ENCODE measurements at places on chromosomes 6 and 20.

GRCh38 chr6:84764332-84765049, at the start of gene TBX18:
TSS of gene TBX18 (minus strand) at chr6:84764598. CDS start at chr6:84764181, 417 bp downstream.
- peak; percentile 93 for DNase-seq

DNA sequence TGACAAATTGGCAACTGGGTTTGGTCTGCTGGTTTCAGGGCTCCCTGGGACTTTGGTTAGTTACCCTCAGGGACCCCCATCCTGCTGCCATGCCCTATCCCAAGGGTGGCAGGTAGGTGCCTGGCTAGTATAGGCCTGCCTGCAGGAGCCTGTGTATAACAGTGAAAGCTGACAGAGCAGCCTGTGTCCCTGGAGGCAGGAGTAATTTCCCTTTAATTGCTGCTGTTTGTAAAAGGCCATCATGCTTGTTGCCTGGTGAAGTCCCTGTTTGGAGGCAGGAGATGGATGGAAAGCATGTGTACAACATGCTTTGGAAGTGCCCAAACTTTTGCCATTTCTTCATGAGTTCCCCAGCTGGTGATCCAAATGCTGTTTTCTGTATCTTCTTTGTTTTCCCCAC, 30.1 kb downstream of the CMTR1 start:
- DNase-seq, result no peak

DNA sequence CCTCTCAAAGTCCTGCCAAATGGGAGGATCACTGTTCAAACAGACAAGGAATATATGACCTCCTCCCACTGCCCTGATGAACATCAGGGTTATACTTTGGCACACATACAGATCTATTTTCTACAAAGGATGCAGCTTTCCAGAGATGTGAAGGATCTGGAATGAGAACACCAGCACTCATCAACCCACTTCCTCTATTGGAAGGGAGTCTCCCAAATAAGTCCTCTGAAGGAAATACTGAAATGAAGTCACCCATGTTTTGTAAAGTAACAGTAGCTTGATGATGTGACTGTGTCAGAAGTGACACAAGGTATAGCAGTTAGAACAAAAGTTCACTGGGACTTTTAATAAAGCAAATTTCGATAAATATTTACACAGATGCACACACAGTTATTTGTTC, 104.9 kb downstream of the OGFRL1 start:
- no peak for DNase-seq

GRCh38 chr6:155861821-155862220, 406.2 kb upstream of the NOX3 start:
- no peak for DNase-seq

GRCh38 chr6:164014346-164015087, 600.0 kb downstream of the QKI start:
- DNase-seq, result no peak

- DNase-seq, result no peak
Observed at GRCh38 chr20:57947421-57948179, 237.8 kb upstream of the PMEPA1 start.

DNA sequence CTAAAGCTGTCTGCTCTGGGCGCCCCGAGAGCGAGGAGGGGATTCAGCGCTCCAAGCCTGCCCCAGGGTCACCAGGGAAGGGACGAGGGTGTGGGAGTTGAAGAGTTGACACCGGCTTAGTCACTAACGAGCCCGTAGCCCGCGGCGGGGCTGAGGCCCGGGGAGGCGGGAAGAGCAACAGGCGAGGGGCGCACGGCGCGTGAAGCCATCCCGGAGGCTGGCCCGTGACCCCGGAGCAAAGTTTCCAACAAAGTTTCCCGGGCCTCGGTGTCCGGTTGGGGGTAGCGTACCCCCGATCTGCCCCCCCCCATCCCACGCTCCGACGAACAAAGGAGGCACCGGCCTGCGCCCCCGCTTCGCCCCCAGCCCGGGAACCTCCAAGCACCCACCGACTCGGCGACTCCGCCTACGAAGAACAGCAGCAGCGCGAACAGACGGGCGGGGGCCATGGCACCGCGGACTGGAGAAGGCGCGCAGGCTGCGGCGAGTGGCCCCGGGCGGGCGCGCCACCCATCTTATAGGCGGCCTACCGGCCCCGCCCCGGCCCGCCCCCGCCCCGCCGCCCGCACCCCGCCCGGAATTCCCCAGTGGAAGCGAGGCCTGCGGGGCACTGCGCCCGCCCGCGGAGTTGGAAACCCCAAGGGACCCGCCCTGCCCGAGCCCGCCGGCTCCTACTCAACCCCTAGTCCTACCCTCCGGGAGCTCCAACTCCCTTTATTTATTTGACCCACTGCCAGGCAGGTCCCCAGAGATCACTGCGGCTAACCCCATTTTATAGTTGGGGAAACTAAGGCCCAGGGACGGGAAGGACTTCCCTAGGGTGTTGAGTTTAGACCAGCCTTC, at the start of gene SDC4:
Gene SDC4, minus strand, starts transcription at position 489 of the 843 bp plus-strand sequence. Its CDS starts 40 bp downstream, at position 449.
- peak; percentile 81 for DNase-seq

GRCh38 chr6:145603424-145603833, 131.9 kb downstream of the EPM2A start:
- DNase-seq, result no peak

- DNase-seq, result no peak
Observed at GRCh38 chr6:125232466-125232865, 69.3 kb downstream of the HDDC2 start.

DNA sequence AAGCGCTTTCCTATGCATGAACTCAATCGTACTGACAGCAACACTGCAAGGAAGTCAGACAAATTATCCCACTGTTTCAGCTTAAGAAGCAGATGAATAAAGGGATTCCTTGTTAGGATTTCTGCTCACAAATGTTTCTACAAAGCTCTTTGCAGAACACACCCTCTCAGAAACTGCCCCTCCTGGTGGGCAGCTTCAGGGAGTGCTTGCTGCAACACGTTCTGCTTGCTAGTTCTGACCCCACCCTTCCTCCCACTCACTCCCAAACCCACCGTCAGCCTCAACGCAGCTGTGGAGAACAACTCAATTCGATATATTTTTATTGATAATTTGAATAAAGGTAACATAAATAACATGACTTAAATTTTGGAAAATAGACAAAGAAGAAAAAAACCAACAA, 250.8 kb upstream of the PRDM1 start:
- DNase-seq, result no peak

GRCh38 chr20:59825944-59826759, 107.3 kb downstream of the SYCP2 start:
- DNase-seq, result peak; percentile 4

DNA sequence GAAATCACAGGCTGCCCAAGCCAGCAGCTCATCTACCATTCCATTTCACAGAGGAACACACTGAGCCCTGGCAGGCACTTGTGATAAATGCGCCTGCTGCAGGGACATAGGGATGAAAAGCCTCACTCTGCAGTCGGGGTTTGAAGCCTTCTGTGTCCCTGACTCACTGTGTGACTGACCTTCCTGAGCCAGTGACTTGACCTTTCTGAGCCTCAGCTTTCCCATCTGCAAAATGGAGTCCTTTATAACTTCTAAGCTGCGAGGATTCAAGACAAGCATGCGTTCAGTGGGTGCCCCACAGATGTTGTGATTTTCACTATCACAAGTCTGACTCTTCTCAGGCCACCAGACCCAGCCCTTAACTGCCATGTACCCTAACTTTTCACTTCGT, 5.5 kb downstream of the TGM2 start:
- no peak for DNase-seq

- no peak for DNase-seq
Observed at GRCh38 chr6:155001934-155002333, 6.8 kb downstream of the TIAM2 start.

DNA sequence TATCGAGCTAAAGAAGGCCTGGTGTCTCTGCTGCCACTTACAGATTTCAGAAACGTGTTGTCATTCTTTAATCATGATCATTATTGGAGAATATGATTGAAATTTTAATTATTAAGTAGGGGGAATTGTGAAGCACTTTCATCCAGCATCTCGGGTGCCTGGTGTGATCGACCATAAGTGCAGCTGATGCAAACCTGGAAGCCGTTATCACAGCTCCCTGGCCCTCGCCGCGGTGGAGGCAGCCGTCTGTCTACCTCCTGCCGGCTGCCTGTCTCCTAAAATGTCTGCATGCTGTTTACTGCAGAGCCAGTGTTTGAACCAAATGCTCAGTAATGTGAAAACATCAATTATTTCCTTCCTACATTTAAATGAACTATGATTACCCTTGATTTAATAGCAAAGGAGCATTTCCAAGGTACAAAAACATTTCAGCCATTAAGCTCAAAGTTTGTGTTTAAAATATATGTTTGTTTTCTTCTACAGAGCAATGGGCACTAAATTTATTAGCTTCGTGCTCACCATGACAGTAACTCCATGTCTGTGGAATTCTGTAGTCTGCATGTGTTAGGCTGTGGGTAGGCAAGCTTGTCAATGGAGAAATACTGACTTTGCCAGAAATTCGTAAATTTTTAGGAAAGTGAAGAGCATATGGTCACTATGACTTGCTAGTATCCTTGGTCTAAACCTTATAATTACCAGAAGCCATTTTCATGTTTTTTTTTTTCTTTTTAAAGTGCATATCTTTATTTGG, 184.5 kb upstream of the AGPAT4 start:
- DNase-seq, result no peak

- peak; percentile 96 for DNase-seq
Observed at GRCh38 chr6:16277101-16277981, 39.0 kb downstream of the GMPR start.

- DNase-seq, result no peak
Observed at GRCh38 chr6:132973514-132973993, 159.2 kb downstream of the RPS12 start.

- DNase-seq, result peak; percentile 51
Observed at GRCh38 chr6:157145656-157146285, 177.5 kb downstream of the TMEM242 start.

DNA sequence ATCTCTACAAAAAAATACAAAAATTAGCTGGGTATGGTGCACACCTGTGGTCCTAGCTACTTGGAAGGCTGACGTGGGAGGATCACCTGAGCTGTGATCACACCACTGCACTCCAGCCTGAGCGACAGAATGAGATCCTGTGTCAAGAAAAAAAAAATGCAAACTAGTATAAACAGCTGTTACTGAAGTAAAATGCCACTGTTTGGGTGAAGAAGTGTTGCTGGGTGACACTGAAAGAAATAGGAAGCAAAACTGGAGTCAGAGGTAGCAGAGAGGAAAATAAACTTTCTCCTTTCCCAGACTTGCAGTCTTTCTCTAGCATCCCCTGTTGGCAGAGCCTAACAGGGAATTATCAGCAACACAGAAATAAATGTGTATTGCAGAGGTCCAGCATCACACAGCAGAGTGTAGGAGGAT, 241.2 kb upstream of the PREP start:
- no peak for DNase-seq

GRCh38 chr20:51184289-51184688, 161.4 kb upstream of the KCNG1 start:
- no peak for DNase-seq

DNA sequence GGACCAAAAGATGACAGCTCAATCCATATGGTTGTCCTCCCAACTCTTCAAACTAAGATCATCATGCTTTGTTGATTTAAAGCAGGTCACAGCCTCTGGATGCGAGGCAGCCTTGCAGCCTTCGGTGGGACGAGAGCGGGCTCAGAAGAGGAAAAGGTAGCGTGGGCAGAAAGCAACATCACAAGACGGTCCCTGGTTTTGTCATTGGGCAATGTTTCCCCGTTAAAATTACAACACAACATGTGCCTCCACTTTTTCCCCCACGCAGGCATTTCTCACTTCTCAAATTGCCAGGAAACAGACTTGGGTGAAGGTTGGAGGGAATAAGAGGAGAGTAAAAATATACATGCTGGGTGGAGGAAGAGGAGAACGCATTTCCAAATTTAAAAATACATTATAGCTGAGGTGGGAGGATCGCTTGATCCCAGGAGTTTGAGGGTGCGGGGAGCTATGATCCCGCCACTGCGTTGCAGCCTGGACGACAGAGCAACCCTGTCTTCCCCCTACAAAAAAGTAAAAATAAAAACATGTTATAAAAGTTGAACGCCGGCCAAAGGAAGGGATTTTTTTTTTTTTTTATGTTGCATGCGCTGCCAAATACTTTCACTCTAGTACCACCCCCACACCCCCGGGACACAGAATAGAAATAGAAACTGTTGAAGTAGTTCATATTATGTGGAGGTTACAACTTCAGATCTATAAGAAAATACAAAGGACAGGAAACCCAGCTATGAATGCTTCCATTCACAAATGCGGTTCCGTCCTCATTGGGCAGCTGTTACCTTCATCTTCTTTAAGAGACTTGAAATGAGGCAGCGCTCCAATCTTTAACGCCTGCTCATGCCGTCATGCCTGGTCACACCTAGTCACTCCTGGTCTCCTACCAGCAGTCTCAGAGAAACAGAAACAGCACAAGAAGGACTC, 13.9 kb upstream of the NAA20 start:
- no peak for DNase-seq

DNA sequence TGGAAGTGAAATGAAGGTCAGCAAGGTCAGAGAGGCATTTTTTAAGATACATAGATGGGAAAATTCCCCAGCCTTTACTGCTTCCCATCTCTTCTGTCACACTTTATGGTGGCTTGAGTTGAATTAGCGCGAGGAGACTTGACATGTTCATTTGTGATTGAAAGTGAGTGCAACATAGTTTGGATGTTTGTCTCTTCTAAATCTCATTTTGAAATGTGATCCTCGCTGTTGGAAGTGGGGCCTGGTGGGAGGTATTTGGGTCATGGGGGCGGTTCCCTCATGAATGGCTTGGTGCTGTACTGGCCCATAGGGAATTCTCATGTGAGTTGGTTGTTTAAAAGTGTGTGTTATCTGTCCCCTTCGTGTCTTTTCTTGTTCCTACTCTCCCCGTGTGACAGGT, 237.2 kb downstream of the CDKAL1 start:
- DNase-seq, result no peak

DNA sequence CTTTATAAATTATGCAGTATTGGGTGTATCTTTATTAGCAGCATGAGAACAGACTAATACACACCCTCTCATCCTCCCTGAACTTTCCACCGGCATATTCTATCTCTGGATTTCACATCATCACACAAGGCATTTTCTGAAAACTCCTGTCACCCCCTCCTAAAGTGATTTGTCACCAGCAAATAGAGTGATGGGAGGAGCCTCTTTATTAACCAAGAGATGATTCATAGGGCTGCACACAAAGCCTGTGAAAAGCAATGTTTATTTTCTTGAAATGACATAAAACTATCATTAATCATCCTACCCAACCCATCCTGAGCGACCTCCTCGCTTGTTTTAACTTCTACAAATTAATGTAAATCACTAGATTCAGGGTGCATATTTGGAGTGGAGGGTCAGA, 394.7 kb upstream of the SULF2 start:
- no peak for DNase-seq

DNA sequence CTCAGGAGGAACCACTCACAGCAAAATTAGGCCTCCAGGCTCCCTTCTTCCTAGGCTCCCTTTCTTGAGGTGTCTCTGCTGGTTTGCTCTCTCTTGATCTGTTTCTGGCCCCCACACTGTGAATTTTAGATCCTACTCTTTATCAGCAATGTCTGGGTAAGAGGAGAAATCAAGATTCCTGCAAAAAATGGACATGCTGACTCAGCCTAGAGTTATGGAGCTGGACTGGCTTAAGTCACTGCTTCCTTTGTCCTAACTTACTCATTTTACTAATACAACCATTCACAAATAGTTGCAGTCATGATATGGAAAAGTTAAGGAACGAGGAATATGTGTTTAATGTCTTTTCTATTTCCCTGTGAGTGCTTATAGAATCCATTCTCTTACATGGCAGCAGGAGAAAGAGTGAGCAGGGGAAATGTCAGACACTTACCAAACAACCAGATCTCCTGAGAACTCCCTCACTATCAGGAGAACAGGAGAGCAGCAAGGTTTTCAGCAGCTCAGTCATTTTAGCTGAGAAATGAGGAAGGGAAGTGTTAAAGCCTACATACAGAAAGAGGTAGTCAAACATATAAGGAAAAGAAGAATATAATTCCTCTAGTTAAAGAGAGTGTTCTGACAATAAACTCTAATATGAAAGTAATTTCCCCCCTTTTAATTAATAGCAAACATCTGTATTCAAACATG, 160.8 kb downstream of the PDE7B start:
- peak; percentile 37 for DNase-seq
